Left ventricle myocardium inferior (tissue), 1 donor: ENCODE measurements at places on chromosomes 12 and 14. TPM values are rescaled to one million over a fixed set of nuclear protein-coding genes. Genes with fewer than 3 reads are reported as not detected.
A peak's percentile ranks its signal among the peaks of the same experiment; 100 is the strongest.

Gene ANKRD33
- not detected for total RNA-seq

Gene FAM186B
- 0.33 TPM for total RNA-seq

GRCh38 chr14:29453045-29453444, 474.6 kb downstream of the PRKD1 start:
- H3K27ac ChIP-seq: no peak overlapping the region
- no peak for DNase-seq
- H3K27me3 ChIP-seq: no peaks in the 10 kb centered on the region
- H3K4me3 ChIP-seq: no peak overlapping the region
- H3K36me3 ChIP-seq: no peaks in the 10 kb centered on the region
- H3K4me1 ChIP-seq: no peaks in the 10 kb centered on the region

GRCh38 chr12:6603095-6603567, 4.0 kb downstream of the CHD4 start:
- peaks cover 68% of the 10 kb centered on the region for H3K4me1 ChIP-seq
- peak; percentile 64 for DNase-seq
- peak overlapping the region; percentile 99 for H3K4me3 ChIP-seq
- peak overlapping the region; percentile 99 for H3K27ac ChIP-seq
- H3K36me3 ChIP-seq: peaks cover 56% of the 10 kb centered on the region
- H3K27me3 ChIP-seq: no peaks in the 10 kb centered on the region

DNA sequence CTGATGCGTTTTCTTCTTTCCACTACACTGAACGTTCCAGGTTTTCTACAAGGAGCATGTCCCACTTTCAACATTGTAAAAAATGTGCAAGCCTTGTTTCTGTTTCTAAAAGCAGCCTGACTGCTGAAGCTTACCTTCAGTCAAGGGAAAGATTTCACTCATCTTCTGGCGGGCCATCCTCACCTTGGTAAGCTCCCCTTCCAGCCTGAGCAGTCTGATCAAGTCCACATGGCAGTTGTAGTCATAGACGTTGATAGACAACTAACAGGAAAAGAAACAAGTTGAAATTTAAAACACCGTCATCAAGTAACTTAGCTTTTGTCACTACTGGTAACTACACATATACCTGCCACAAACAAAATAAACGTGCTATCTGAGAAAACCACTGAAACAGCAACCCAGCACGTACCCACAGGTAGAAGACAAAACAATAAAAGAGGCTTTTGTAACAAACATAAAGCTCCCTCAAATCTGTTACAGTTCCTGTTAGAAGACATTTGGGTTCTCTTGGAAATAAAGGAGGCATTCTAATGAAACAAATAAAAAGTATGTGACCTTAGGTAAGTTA, 11.9 kb downstream of the SART3 start:
- H3K4me1 ChIP-seq: peaks cover 55% of the 10 kb centered on the region
- no peak overlapping the region for H3K4me3 ChIP-seq
- H3K27ac ChIP-seq: no peak overlapping the region
- H3K27me3 ChIP-seq: no peaks in the 10 kb centered on the region
- DNase-seq: no peak

Gene CCDC198
- total RNA-seq: not detected

DNA sequence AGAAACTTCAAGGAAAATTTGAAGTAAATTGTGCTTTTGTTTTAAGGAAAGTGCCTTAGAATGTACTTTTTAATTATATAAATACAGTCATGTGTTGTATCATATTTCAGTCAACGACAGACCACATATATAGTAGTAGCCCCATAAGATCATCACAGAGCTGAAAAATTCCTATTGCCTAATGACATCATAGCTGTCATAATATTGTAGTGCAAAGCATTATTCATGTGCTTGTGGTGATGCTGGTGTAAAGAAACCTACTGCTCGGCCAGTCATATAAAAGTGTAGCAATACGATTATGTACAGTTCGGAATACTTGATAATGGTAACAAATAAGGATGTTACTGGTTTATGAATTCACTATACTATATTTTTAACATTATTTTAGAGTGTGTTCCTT, 198.9 kb upstream of the SLC16A7 start:
- no peak overlapping the region for H3K27ac ChIP-seq
- H3K4me1 ChIP-seq: no peaks in the 10 kb centered on the region
- H3K27me3 ChIP-seq: no peaks in the 10 kb centered on the region
- no peak overlapping the region for H3K4me3 ChIP-seq
- DNase-seq: no peak

DNA sequence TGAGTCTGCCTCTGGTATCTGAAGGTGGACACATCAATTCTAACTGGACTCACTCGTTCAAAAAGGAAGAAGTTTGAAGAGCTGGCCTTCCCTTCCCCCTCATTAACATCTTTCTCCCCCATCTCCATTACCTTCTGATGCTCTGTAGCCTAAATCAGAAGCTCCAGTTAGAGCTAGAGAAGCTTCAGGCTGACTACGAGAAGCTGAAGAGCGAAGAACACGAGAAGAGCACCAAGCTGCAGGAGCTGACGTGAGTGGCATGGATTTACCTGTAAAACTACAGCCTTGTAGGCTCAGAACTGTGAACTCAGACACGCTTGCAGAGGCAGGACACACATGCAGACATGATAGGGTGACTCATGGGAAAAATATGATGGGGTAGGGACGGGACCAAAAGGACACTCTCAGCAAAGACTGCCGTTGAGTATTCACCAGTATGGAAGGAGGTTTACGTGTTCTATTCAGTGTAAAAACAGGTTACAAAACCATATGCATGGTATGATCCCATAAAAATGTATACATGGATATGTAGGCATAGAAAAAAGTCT, 14.3 kb upstream of the PIP4K2C start:
- no peak for DNase-seq
- no peak overlapping the region for H3K4me3 ChIP-seq
- H3K36me3 ChIP-seq: no peaks in the 10 kb centered on the region
- no peak overlapping the region for H3K27ac ChIP-seq
- no peaks in the 10 kb centered on the region for H3K4me1 ChIP-seq

DNA sequence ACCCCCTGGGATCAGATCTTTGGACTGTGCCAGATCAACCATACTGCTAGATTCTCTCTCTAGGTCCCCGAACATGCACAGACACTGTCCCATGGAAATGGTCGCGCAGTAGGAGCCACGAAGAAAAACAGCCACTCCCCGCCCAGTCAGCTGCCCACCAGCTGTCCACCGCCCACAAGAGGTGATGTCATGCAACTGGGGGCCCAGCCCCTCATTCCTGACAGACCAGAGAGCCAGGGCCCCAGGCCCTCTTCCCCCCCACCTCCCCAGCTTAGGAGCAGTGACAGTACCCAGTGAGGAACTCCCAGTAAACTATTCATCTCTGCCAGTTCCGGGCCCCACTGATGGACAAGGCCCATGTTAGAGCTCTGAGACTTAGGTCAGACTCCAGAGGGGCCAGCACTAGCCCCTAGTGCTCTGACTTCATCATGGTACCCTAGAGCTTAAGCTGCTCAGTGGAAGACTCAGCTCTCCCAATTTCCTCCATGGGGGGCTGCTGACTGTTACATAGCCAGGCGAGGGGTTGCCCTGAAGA, 3.7 kb upstream of the TAMALIN start:
- H3K4me3 ChIP-seq: no peak overlapping the region
- H3K27ac ChIP-seq: no peak overlapping the region
- no peaks in the 10 kb centered on the region for H3K36me3 ChIP-seq
- DNase-seq: no peak
- H3K27me3 ChIP-seq: peaks cover 31% of the 10 kb centered on the region

DNA sequence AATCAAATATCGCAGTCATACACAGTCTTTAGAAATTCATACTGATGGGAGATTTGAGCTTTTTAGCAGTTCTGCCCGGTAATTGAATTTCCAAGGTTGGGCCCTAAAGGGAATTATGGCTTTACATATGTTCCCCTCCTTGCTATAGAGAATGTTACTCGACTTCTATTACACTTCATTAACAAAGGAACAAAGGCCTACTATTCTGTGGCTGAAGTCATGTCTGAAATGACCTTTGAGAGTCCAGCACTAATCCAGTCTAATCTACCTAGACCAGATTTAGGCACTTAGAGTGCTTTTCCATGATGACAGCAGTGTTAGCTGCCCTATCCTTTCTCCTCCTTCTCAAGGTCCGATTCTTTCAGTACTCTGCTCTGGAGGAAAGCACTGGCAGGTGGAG, 305.3 kb downstream of the MED13L start:
- no peak overlapping the region for H3K27ac ChIP-seq
- H3K27me3 ChIP-seq: no peaks in the 10 kb centered on the region
- no peak for DNase-seq
- H3K4me3 ChIP-seq: no peak overlapping the region
- peaks cover 74% of the 10 kb centered on the region for H3K36me3 ChIP-seq

DNA sequence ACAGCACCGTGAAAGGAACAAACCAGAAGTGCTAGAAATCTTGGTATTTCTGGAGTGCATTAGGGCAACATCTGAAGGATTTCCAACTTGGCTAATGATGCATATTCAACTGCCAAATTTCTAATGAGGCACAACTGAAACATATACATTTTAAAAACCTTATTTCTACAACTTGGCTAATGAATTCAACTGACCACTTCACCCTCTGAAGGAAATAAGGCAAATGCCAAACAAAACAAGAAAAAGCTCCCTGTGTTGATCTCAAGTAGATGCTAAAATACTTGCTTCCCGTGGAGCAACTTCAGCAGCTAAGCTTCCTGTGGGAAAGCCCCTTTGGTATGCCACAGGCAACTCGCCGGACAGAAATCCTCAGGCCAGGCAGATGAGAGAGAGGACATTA, 167.1 kb downstream of the TTC7B start:
- no peak overlapping the region for H3K4me3 ChIP-seq
- H3K36me3 ChIP-seq: peaks cover 49% of the 10 kb centered on the region
- peaks cover 19% of the 10 kb centered on the region for H3K4me1 ChIP-seq
- no peak overlapping the region for H3K27ac ChIP-seq
- no peak for DNase-seq

Gene PRPH
- total RNA-seq: not detected

- H3K27me3 ChIP-seq: no peaks in the 10 kb centered on the region
- peak overlapping the region; percentile 97 for H3K27ac ChIP-seq
- H3K4me1 ChIP-seq: peaks cover 82% of the 10 kb centered on the region
- DNase-seq: peak; percentile 64
- H3K36me3 ChIP-seq: peaks cover 11% of the 10 kb centered on the region
- H3K4me3 ChIP-seq: peak overlapping the region; percentile 98
These were observed 790 bp downstream of the DYNC1H1 start for GRCh38 chr14:101965181-101965544.

- no peak for DNase-seq
- no peaks in the 10 kb centered on the region for H3K27me3 ChIP-seq
- H3K36me3 ChIP-seq: no peaks in the 10 kb centered on the region
- no peak overlapping the region for H3K4me3 ChIP-seq
- peaks cover 34% of the 10 kb centered on the region for H3K4me1 ChIP-seq
- H3K27ac ChIP-seq: no peak overlapping the region
These were observed 74.5 kb downstream of the CCDC60 start for GRCh38 chr12:119409043-119409442.

- H3K4me3 ChIP-seq: no peak overlapping the region
- H3K27ac ChIP-seq: no peak overlapping the region
- DNase-seq: no peak
- H3K36me3 ChIP-seq: no peaks in the 10 kb centered on the region
- peaks cover 58% of the 10 kb centered on the region for H3K4me1 ChIP-seq
- peaks cover 26% of the 10 kb centered on the region for H3K27me3 ChIP-seq
These were observed 4.0 kb downstream of the KIF26A start for GRCh38 chr14:104142136-104142945.
